Activated CD4-positive, alpha-beta T cell treated with anti-CD3 and anti-CD28 coated beads for 4 hours (primary cell): ENCODE measurements at places on chromosomes 16 and 17.

GRCh38 chr17:1709971-1710806, at the start of gene TLCD2:
Gene TLCD2 (minus strand): TSS chr17:1710377. CDS start chr17:1710242, 135 bp downstream.
- DNase-seq: no peak

GRCh38 chr17:35287286-35287811, 44.5 kb downstream of the SLFN5 start:
- no peak for DNase-seq

DNA sequence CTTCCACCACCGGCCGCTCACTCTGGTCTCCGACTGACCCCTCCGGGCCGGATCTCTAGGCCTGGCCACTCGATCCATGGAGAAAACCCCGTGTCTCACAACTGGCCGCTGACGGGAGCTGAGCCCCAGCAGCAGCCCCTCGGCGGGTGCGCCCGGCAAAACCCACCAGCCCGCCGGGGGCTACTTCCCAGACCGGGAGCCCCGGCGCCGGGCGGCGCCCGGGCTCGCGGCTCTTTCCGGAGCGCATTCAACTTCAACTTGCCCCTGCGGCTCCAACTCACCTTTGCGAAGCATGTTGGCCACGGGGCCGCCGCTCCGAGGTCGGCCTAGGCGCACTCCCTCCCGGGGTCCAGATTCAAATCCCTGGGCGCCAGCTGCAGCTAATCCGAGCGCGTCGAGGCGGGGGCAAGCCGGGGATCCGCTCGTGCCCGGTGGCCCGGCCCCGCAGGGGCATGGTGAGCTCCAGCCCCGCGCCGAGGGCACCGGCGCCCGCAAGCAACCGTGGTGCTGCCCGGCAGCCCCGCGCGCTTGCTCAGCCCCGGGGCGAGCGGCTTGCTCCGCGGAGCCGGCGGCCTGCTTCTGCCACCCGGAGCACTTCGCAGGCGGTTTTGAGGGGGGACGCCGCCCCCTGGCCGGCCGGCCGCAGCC, 438 bp downstream of the RTN4RL1 start:
- no peak for DNase-seq

DNA sequence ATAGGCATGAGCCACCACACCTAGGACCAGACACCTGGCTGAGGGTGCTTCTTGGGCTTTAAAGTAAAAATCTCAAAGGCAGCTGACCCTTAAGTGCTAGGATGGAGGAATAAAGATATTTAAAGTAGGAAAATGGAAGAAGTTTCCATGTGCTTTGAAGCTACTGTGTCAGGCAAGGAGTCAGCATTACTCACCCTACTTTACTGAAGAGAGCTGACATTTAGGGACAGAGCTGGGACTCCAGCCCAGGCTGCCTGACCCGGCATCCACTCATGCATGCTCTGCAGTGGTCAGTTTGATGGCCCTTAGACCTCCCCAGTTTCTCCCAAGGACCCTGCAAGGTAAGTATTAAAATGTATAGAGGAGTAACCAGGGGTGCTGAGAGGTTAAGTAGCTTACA, 124.7 kb upstream of the PLCG2 start:
- no peak for DNase-seq

DNA sequence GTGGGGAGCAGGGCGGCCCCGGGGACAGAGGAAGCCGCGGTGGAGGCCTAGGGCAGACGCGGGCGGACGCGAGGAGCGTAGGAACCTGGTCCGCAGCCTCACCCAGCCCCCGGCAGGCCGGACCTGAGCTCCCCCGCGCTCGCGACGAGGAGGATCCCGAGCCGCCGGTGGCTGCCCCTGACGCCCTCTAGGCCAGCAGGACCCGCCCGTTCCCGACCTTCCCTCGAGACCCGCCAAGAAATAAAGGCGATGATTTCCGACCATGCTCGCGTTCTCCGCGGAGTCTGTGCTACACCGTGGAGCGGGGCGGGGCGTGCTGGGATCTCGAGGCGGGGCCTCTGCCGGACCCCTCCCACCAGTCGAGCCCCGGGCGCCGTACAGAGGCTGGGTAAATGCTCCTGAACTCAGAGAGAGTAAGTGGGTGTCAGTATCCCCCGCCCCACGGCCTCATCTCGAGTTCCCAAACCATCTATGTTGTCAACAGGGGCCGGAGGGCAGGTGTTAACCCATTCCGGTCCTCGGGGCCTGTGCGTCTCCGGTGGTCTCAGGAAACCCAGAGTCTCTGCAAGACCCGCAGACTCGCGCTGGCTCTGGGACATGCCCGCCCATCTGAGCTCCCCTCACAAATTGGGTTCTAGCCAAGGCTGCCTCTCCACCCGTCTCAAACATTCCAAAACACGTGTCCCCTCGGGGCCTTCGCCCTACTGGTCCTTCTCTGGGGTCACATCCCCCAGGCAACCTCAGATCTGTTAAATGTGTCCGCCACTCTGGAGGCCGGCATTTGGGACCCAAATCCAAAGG, 13.7 kb downstream of the SYCE1L start:
- peak; percentile 75 for DNase-seq

- peak; percentile 50 for DNase-seq
Measured at GRCh38 chr17:80759377-80759673, 214.7 kb downstream of the RPTOR start.
